ENCODE measurements at places on chromosomes 5 and 9.

GRCh38 chr5:76114179-76114851 lies 31.1 kb downstream of the SV2C start:
- DNase-seq: no peak

DNA sequence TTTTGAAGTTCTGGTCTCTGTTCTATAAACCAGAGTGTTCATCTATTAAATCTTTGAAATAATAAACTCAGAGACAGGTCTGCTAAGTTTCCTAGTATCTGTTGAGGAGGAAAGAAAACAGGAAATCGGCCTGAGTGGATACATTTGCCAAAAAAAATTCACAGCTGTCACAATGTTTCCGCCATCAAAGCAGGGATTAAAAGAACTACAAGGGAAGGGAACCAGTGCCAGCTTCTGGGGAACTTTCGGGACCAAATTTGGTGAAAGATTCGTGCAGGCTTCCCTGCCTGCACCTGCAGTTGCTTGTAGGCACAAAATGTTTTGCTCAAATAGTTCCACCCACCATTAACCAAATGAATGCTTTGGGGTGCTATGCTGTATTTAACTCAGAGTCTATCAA lies 267.5 kb downstream of the MSX2 start:
- DNase-seq: no peak

- no peak for DNase-seq
These were observed 55.3 kb downstream of the SPEF2 start for GRCh38 chr5:35672995-35673394.

DNA sequence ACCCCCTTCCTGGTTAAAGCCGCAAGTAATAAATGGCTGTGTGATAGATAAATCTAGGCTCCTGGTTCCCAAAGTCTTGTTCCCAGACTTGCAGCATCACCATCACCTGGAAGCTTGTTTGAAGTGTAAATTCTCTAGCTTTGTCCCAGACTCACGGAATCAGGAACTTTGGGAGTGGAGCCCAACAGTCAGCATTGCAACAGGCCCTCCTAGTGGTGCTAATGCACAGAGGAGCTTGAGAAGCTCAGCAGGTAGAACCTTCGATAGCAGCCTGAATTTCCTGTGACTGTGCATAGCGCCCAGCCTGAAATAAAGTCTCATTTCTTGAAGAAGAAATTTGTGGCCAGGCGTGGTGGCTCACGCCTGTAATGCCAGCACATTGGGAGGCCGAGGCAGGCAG lies 30.3 kb upstream of the MELK start:
- no peak for DNase-seq

DNA sequence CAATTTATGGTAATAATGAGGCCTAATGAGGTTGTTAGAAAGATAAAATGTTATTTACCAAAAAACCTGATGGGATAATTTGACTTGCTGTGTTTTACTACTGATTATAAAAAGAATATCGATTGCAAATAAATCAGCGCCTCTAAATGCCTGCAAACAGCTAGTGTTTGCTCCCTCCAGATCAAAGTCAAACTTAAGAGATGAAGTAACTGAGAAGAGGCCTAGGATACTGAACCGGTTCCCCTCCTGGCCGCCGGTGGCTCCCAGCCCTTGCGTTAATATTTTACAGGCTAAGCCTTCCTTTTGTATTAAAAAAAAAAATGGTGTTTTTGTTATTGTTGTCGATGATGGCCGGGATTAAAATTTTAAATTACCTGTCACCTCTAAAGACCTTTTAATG lies 2.6 kb downstream of the IRX1 start:
- DNase-seq: no peak

DNA sequence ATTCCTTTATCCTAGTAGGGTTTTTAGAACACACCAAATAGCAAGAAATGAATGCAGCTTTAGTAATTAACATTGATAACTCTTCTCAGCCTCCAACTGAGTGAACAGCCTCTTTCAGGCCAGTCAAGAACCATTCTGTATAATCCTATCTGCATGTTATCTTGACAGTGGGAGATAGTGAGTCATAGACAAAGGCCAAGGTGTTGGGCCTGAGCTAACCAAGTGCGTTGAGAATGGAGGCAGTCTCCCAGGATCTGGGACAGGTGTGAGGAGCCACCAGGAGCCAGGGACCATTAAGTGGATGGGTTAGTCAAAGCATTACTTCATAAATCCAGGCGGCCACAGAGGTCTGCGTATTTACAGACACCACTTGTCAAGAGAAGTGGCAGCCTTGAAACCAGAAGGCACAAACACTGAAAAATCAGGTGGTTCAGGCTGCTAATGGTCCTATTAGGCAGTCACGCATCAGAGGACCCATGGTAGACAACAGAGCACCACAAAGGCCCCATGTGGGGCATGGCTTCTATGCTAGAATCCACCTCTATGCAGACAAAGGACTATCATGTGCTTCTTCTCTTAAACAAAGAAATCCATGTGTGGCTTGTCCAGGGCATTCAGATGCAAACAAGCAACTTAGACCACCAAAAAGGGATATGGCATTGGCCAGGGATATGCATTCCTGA lies 409.7 kb upstream of the PIK3R1 start:
- DNase-seq: no peak

GRCh38 chr5:126490167-126490940 lies 67.1 kb downstream of the GRAMD2B start:
- DNase-seq: peak; percentile 79

DNA sequence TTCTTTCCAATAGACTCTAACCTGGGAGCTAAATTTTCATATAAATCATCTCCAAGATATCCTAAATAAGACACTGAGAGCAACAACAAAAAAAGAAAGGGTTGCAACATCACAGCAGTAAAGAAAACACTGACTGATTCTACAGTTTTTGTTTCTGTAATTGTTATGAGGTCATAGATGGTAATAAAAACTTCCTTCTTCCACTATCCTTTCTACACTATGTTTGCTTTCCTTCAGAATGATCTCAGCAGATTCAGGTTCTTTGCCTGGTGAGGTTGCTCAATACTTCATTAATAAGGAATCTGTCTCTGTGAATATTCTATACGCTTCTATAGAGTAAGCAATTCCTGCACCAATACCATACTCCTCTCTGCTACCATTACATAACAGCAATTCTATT lies 835.6 kb upstream of the GRAMD2B start:
- no peak for DNase-seq

- no peak for DNase-seq
These were observed 353.6 kb downstream of the BNC2 start for GRCh38 chr9:16516891-16517290.

GRCh38 chr5:172417983-172418630 lies 36.2 kb downstream of the SH3PXD2B start:
- DNase-seq: peak; percentile 99

DNA sequence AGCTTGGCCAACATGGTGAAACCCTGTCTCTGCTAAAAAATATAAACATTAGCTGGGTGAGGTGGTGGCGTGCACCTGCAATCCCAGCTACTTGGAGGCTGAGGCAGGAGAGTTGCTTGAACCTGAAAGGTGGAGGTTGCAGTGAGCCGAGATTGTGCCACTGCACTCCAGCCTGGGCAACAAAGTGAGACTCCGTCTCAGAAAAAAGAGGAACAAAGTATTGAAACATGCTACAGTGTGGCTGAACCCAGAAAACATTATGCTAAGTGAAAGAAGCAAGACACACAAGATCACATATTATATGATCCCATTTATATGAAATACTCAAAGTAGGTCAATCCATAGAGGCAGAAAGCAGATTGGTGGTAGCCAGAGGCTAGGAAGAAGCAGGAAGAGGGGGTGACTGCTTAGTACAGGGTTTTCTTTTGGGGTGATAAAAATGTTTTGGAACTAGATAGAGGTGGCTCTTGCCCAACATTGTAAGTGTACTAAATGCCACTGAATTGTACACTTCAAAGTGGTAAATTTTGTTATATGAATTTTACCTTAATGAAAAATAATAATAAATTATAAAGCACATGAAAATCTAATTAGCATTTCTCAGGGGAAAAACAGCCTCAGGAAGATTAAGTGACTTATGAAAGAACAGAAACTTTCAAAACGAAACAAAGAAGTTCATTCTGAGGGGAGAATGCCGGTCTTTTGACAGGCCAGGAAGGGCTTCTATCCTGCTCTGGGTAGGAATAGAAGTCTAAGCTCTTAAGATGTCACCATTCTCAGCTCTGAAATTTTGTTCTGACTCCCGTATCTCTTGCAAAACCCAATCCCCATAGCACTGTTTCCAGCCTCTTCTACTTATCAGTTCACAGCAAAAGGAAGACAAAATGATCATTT lies 161.1 kb upstream of the TBCA start:
- no peak for DNase-seq

DNA sequence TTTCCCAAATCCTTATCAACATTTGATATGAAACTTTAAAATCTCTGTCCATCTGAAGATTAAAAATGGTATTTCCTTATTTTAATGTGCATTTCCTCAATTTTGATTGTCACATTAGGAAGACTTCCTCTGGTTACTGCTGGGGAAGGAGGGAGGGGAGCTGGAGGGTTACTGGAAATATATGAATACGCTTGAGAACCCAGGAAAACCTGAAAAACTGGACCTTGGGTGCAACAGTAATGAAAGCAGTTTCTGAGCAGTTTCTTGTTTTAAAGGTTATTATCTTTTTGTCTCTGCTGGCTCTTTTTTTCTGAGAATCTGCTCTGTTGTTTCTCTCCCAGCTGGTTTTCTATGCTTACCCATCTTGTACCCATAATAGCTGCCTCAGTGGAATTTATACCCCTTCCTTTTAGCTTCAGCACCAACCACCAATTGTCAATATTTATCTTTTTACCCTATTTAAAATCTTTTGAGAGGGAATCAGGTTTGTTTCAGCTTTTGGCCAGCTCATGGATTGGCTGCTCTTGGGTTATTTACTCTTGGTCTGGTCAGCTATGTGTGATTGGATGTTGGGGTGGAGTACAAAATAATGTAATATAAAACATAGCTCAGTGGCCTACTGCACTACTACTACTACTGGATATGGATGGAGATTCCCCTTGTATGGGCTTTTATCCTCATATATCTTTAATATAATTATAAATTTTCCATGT lies 67.4 kb downstream of the UNC13B start:
- no peak for DNase-seq

GRCh38 chr9:92650839-92651621 lies 18.9 kb downstream of the IPPK start:
- peak; percentile 28 for DNase-seq

GRCh38 chr5:111535879-111536549 lies 23.7 kb upstream of the STARD4 start:
- DNase-seq: no peak

- DNase-seq: peak; percentile 55
These were observed 29.8 kb downstream of the TARS1 start for GRCh38 chr5:33470544-33470943.

GRCh38 chr9:81373294-81373693 lies 316.1 kb downstream of the TLE1 start:
- DNase-seq: no peak

- no peak for DNase-seq
These were observed 1495.2 kb downstream of the MAT2B start for GRCh38 chr5:165000479-165001190.

DNA sequence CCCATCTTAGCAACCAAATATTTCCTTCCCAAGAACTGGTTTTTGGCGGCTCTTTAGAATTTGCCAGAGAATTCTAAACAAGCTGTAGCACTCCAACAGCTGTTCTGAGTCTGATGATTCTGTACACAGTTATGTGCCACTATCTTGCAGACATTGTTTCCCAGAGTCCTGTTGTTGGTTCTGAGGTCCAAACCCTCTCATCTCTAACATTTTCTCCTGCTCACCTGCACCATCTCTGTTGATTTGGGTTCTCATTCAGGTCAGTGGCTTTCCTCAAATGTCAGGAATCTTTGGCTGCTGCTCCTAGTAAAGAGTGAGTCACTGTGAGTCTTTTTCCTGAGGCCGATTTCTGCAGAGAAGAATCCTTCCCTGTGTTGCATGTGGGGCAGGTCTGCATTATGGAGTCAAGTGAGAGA lies 50.0 kb downstream of the CAMSAP1 start:
- no peak for DNase-seq

- no peak for DNase-seq
These were observed 40.1 kb upstream of the UBAC1 start for GRCh38 chr9:136001231-136001630.

DNA sequence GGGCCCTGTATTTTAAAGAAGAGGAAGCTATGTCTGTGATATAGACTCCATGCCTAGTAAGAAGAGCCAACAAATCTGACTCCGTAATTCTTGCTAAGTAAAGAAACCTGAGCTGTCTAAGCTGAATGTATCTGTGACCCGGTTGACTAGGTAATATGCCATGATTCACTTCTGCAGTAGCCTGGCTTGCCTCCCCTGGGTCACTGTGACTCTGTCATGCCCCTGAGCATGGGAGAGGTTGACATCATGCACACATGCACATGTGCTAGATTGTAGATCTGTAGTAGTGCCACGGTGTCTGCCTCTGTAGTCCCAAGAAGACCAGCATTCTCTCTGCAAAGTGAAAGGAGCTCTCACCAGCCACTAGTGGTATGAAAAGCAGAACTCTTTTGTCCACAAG lies 9.1 kb downstream of the SLC22A5 start:
- no peak for DNase-seq

GRCh38 chr9:94029932-94030317 lies 54.3 kb upstream of the PTPDC1 start:
- DNase-seq: no peak

DNA sequence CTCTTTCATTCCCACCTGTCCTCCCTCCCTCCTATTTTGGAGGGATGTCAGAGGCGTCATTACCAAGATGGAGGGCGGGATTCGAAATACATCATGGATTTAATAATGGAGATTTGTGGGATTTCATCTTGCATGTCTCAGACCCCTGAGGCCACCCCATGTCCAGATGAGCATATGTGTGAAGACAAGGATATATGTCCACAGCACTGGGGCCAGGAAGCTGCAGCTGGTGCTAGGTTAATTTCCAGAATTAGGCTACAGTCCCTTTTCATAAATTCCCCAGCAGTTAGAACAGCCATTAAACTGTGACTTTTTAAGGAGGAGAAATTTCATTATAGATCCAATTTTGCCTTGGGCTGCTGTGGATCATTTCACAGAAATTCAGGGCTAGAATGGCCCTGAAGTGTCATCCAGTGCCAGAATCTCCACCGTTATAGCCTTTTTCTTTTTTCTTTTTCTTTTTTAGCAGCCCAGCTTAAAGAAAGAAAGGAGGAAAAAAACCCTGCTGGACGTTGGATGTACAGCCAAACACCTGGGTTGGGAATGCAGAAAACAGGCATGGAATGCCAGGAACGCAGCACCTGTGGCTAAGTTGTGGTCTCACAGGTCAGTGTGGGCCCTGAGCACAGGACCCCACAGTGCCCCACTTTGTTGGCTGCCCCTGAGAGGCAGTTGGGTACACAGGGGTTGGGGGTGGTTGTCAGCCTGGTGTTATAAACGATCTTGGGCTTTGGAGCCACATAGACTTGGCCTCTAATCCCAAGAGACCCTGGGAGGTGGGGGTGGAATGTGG lies 50.2 kb upstream of the CXCL14 start:
- no peak for DNase-seq

DNA sequence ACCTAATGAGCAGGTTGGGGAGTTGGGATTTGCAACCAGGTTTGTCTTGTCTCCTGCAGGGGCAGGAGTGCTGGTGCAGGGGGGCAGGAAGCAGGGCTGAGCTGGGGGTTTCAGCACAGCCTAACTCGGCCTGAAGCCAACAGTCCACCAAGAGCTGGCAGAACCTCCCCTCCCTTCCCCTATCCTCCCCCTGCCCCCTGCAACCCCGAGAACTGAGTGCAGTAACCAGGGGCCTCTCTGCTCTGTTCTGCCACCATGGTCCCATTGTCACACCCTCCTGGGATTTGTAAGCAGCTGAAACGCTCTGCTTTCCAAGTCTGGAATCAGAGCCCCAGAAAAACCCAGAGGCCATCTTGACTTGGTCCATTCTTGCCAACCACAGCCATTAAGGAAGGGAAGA lies 72.9 kb downstream of the ARHGEF37 start:
- no peak for DNase-seq

Data from fibroblast of the conjunctiva (primary cell).